ENCODE measurements at places on chromosomes 3 and 15. TPM values are rescaled to one million over a fixed set of nuclear protein-coding genes. Genes with fewer than 3 reads are reported as not detected.

DNA sequence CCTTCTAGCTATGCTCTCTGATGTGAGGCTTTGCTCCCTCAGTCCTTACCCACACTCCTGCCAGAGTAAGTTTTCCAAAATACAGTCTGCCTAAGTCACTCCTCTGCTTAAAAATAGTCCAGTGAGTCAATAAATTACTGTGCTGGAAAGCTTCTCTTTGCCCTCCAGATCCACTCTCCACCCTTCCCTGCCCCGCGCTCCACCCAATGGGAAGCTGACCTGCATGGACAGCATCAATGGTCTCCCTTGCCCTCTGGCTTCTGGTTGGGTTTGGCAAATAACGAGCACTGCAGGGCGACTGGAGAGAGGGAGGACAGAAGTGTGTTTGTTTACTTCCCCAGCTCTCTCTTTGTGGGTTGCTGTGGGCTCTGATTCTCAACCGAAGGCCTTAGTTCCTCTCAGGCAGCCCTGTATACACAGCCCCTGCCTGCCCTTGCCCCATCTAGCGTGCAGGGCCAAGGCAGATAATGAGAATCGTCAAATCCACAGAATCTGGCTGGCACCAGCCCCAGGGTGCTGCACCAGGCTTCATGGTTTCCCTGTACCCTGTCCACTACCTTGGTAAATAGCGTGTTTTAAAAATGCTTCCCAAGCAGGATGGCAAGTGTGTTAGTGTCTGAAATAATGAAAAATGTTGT, 110.4 kb downstream of the ADAMTSL3 start:
- no peaks in the 10 kb centered on the region for H3K36me3 ChIP-seq
- no peaks in the 10 kb centered on the region for H3K4me1 ChIP-seq
- H3K27me3 ChIP-seq: no peaks in the 10 kb centered on the region
- no peak overlapping the region for H3K27ac ChIP-seq

DNA sequence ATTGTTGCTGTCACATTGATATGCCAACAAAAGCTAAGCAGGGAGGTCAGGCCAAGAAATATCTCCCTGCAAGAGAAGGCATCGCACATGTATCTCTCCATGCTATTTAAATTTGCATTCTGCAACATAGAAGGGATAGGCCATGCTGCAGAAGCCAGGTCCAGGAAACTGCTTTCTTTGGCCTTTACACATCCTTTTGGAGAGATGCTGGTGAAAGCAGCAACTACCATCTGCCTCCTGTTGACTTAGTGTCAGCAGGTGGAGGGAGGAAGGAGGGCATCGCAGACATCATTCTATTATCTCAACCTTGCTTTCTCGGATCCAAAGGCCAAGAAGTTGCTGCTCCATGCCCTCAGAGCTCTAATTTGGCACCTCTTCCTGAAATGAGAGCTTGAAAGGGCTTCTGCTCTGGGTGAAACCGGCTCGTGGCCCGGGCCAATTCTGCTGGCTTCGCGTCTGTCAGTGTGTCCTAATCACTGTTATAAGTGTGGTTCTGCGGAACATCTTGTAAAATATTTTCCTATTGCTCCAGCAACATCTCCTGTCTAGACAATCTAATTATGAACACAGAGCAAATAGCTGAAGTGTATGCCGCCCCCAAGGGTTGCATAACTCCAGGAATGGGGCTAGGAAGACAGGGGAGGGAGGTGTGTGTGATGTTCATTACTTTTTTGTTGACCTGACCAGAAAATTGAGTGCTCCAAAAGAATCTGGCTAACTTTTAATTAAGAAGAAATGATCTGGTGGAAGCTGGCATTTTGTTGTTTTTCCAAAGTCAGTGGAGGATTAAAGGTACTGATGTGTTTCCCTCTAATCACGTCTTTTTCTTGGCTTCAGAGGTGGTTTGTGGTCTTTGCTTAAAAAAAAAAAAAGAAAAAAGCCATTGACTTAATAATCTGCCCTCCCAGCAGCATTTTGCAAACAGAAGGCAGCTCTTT, 89.1 kb downstream of the TPRG1 start:
- no peak for DNase-seq
- H3K27ac ChIP-seq: no peak overlapping the region
- H3K27me3 ChIP-seq: no peaks in the 10 kb centered on the region
- no peak overlapping the region for H3K4me3 ChIP-seq

ROPN1 gene
- not detected for total RNA-seq

GRCh38 chr3:113719294-113719693, 22.9 kb upstream of the USF3 start:
- no peaks in the 10 kb centered on the region for H3K27me3 ChIP-seq
- H3K36me3 ChIP-seq: peaks cover 56% of the 10 kb centered on the region
- no peak overlapping the region for H3K4me3 ChIP-seq
- no peak for DNase-seq
- no peak overlapping the region for H3K27ac ChIP-seq

GRCh38 chr3:23691357-23691895, 114.3 kb upstream of the UBE2E1 start:
- H3K27ac ChIP-seq: no peak overlapping the region
- peaks cover 12% of the 10 kb centered on the region for H3K4me1 ChIP-seq
- DNase-seq: no peak
- no peaks in the 10 kb centered on the region for H3K36me3 ChIP-seq

DNA sequence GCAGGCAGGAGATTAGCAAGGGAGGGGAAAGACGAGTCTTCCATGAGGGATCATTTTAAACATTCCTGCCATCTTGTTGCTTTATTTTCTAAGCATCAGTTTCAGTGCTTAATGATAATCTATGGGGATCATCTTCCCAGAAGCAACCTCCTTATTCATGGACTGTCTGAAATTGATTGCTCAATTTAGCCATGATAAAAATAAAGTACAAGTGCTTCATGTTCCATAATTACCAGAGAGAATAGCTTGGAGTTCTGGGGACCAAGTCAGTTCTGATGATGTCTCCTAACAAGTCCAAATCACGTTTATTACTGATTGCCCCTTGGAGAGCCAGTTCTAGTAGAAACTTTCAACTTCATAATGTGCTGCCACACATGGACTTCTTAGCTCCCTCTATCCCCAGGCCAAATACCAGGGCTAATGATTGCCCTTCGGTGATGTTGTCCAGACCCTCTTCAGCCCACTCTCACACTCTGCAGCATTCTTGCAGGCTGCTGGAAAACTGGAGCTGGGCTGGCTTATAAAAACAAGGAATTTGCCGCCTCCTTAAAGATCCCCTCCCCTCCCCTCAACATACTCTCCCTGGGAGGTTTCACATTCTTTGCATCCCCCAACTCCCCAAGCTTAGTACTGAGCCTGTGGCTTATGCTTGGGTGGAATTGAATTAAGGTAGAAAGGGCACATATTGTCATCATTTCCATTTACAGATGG, 222.1 kb upstream of the ADAMTS9 start:
- no peak overlapping the region for H3K4me3 ChIP-seq
- H3K36me3 ChIP-seq: no peaks in the 10 kb centered on the region
- H3K27ac ChIP-seq: no peak overlapping the region
- DNase-seq: no peak

ZNF385D gene
- 13.0 TPM for total RNA-seq

GRCh38 chr3:128476659-128477058, 10.0 kb upstream of the DNAJB8 start:
- H3K27ac ChIP-seq: no peak overlapping the region
- DNase-seq: no peak
- peaks cover 6% of the 10 kb centered on the region for H3K36me3 ChIP-seq
- no peak overlapping the region for H3K4me3 ChIP-seq
- H3K4me1 ChIP-seq: no peaks in the 10 kb centered on the region

C3orf20 gene
- total RNA-seq: not detected

- no peaks in the 10 kb centered on the region for H3K36me3 ChIP-seq
- H3K4me1 ChIP-seq: no peaks in the 10 kb centered on the region
- H3K4me3 ChIP-seq: no peak overlapping the region
- DNase-seq: no peak
- peaks cover 27% of the 10 kb centered on the region for H3K27me3 ChIP-seq
These were observed 11.5 kb downstream of the CLRN1 start for GRCh38 chr3:150960708-150961684.

- H3K27ac ChIP-seq: no peak overlapping the region
- H3K27me3 ChIP-seq: no peaks in the 10 kb centered on the region
- no peaks in the 10 kb centered on the region for H3K4me1 ChIP-seq
These were observed 255.7 kb downstream of the MBNL1 start for GRCh38 chr3:152524198-152525140.

DNA sequence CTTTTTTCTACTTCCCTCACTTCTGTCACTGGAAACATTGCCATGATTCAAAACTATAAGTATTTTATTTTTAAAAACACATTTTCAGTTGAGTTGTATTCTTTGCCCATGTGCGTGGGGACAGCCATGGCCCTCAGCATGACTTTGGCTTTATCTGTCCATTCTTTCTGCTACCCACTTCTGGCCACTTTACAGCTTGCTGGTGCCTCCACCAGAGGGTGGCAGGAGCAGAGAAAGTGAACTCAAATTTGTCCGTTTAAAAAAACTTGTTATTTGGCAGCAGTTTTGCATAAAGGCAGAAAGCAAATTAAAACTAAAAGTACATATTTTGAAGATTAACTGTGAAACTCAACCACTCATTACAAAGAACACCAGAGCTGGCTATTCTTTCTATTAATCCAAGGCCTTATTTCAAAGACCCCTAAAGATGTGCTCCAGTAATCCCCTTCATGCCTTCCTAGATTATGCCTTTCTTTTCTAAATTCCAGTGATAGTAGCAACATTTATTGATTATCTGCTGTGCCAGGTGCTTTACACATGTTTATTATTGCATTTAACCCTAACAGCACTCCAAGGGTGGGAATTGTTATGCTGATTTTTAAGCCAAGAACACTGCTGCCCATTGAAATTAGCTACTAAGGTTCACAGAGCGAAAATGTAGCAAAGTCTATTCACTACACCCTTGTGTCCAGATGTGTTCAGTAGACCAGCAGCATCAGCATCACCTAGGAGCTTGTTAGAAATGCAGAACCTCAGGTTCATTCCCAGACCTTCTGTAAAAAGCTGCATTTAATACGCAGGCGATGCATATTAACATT, 134.8 kb downstream of the THRB start:
- H3K27me3 ChIP-seq: no peaks in the 10 kb centered on the region
- peaks cover 11% of the 10 kb centered on the region for H3K4me1 ChIP-seq
- H3K4me3 ChIP-seq: no peak overlapping the region

DNA sequence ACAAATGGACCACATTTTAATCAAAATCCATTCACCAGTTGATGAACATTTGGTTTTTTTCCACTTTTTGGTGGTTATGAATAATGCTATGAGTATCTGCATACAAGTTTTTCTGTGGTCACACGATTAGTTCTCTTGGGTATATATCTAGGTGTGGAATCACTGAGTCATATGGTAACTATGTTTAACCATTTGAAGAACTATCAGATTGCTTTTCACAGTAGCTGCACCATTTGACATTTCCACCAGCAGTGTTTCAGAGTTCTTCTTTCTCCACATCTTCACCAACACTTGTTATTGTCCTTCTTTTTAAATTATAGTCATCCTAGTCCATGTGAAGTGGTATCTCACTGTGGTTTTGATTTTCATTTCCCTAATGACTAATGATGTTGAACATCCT, 33.3 kb upstream of the ATG7 start:
- H3K4me3 ChIP-seq: no peak overlapping the region
- H3K27me3 ChIP-seq: no peaks in the 10 kb centered on the region
- peaks cover 13% of the 10 kb centered on the region for H3K4me1 ChIP-seq
- peak; percentile 42 for DNase-seq
- peak overlapping the region; percentile 62 for H3K27ac ChIP-seq

USP3 gene
- 51.4 TPM for total RNA-seq

DNA sequence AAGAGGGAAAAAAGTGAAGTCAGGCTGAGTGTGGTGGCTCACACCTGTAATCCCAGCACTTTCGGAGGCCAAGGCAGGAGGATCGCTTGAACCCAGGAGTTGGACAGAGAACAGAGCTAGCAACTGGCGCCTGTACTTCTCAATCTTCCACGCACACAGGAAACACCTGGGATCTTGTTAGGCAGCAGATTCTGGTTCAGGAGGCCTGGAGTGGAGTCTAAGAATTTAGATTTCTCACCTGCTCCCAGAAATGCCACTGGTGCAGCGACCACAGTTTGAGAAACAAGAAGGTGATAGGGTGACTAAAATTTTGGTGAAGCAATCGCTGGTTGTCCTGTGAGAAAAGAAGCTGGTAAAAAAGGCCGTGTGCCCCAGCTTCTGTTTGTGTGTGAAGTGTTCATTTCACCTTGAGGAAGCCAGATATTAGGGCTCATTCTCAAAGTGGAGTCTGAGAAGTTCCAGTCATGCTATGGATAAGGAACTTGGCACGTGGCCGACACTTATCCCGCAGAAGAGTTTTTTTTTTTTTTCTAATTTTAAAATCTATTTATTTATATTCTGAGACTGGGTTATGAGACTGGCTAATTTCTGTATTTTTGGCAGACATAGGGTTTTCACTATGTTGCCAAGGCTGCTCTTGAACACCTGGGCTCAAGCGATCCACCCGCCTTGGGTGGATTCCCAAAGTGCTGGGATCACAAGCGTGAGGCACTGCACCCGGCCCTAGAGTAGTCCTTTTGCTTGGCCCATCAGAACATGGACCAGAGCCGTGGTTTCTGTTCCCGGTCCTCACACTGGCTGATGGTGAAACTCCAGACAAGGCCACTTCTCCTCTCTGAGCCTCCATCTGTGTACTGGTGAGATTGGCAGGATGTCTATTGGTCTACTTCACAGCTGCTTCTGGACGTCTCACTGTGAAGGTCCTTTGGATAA, 324.6 kb upstream of the PROK2 start:
- H3K4me3 ChIP-seq: no peak overlapping the region
- no peaks in the 10 kb centered on the region for H3K36me3 ChIP-seq

SPINK8 gene
- not detected for total RNA-seq

ANKUB1 gene
- total RNA-seq: not detected

LRRIQ4 gene
- total RNA-seq: not detected

SUSD5 gene
- 16.3 TPM for total RNA-seq

DNA sequence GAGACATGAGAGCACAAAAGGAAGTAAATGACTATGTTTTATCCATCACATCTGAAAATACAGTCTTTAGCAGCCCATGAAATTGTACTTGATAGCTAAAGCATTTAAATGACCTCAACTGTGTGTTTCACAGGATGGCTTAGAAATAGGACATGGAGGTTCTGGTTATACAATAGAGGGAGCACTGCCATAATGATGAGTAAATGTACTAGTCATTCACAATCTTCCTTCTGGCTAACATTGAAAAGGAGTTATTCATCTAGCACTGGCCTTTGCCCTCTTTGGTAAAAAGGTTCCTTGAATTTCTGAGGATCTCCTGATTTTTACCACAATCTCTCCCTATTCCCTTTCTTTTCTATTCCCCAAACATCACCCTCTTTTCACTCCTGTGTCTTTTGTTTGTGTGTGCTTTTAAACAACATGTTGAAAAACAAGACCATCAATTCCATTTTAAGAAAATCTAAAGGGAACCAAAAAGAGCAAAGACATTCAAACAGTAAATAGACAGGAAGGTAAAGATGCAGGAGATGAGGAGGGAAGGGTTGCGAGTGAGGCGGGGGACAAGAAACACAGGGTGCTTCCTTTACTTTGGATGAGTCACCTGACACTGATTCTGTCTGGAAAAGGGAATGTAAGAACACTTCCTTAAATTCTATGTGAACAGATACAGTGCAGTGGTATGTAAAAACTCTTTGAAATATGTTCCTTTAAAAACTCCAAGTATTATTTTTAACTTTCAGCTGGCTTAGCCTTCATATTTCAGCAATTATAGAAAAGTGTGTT, 619.0 kb downstream of the MECOM start:
- no peak overlapping the region for H3K27ac ChIP-seq
- no peaks in the 10 kb centered on the region for H3K4me1 ChIP-seq
- no peak overlapping the region for H3K4me3 ChIP-seq
- no peaks in the 10 kb centered on the region for H3K27me3 ChIP-seq
- no peak for DNase-seq

TTLL13 gene
- total RNA-seq: 0.39 TPM

TRPM1 gene
- total RNA-seq: not detected

- no peaks in the 10 kb centered on the region for H3K36me3 ChIP-seq
- no peaks in the 10 kb centered on the region for H3K27me3 ChIP-seq
- H3K27ac ChIP-seq: no peak overlapping the region
- DNase-seq: no peak
These were observed 161.0 kb downstream of the TCF12 start for GRCh38 chr15:57079446-57079845.

SFMBT1 gene
- total RNA-seq: 24.4 TPM

Measured in Panc1 (cell line).